ENCODE measurements at places on chromosomes 5 and 9.

GRCh38 chr5:125812651-125813050, 610.6 kb upstream of the GRAMD2B start:
- no peak for DNase-seq

GRCh38 chr9:76232861-76233489, 161.3 kb downstream of the RFK start:
- no peak for DNase-seq

GRCh38 chr5:81389025-81389424, 4.9 kb downstream of the ACOT12 start:
- no peak for DNase-seq

DNA sequence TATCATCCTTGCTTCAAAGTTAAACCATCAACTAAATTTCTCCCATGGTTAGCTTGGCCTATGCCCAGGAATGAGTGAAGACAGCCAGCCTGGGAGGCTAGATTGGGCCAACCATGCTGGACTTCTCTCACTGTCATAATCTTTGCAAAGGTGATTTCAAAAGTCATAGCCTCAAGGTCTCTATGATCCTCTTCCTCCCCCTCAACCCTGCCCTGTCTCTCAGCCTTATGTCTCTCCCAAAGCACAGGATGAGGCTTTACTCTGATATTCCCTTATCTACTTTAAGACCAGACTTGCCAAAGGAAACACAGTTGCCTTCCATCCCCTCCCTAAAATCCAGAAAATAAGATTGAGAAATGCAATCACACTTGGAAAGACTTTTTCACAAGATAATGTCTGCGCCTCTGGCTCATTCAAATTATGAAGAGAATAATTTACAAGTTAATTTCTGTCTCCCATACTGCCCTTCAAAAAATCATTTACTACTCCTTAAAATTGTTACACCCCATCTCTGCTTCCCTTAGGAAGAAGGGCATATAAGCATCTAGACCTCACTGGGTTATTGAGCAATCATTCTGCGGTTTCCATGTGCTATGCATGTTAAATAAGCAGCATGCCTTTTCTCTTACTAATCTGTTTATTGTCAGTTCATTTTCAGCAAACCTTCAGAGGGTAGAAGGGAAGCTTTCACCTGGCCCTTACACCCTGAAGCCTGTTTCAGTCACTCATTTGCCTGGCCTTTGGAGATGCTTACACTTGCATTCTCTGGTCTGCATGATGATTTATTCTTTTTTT, 113.8 kb upstream of the ANKRD55 start:
- no peak for DNase-seq

GRCh38 chr9:18493451-18493993, 19.6 kb downstream of the ADAMTSL1 start:
- DNase-seq: no peak

DNA sequence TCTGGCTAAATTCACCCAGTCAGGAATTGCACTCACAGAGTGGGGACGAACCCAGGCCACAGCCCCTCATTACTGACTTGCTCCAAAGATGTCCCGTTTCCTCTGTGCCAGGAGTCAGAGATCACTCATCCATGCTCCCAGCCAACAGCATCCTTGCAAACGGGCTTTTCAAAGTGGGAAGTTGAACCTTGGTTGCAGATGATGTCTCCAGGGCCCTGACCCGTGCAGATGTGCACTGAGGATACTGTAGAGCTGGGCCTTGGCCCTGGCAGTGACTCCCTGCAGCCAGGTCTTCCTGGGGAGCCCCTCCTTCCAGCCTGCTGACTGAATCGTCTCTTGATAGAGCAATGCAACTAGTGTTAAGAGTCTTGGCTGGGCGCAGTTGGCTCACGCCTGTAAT, 22.3 kb downstream of the TCF7 start:
- DNase-seq: no peak

DNA sequence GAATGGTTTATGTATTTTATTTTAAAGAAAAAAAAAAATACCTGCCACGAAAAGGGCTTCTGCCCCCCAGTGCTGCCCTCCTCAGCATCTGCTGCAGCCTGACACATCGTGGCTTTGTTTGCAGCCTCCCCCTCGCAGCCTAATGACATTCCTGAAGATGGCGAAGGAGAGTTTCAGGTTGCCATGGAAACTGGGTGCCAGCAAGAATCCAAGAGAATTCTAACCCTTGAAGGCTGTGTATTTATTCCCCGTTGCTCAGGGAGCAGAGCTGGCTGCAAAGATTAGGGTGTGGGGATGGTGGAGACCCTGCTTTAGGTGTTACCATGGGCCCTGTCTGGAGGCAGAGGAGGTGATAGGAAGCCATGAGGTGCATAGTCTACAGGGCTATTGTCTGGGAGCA, 126.6 kb downstream of the NSG2 start:
- DNase-seq: no peak

Measured in GM20000 (cell line).